ENCODE measurements at places on chromosomes 2 and 18.

DNA sequence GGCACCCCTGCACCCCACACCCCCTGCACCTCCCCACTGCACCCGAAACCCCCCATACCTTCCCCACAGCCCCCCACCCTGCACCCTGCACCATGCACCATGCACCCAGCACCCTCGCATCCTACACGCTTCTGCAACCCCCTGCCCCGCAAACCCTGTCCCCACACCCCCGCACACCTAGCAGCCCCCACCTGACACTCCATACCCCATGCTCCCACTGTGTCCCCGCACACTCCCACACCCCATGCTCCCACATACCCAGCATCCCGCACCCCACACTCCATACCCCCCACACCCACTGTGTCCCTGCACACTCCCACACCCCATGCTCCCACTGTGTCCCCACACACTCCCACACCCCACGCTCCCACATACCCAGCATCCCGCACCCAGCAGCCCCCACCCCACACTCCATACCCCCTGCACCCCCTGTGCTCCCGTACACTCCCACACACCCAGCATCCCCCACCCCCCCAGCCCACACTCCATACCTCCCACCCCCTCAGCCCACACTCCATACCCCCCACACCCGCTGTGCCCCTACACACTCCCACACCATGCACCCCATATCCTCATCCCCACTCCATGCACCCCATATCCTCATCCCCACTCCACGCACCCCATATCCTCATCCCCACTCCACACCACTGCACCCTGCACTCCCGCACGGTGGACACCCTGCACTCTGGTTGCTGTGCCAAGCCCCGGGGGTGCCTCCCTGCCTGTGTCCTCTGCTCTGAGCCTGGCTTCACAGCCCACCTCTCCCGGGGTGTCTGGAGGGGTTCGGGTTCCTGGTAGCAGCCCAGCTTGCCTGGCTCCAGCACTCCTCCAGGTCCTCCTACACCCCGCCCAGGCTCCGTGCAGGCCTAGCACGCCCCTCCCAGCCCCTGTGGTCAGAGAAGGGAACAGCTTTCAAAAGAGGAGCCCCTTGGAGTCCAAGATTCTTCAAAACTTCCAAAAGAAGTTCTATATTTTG is 93.9 kb upstream of the CTDP1 start:
- no peak for DNase-seq

DNA sequence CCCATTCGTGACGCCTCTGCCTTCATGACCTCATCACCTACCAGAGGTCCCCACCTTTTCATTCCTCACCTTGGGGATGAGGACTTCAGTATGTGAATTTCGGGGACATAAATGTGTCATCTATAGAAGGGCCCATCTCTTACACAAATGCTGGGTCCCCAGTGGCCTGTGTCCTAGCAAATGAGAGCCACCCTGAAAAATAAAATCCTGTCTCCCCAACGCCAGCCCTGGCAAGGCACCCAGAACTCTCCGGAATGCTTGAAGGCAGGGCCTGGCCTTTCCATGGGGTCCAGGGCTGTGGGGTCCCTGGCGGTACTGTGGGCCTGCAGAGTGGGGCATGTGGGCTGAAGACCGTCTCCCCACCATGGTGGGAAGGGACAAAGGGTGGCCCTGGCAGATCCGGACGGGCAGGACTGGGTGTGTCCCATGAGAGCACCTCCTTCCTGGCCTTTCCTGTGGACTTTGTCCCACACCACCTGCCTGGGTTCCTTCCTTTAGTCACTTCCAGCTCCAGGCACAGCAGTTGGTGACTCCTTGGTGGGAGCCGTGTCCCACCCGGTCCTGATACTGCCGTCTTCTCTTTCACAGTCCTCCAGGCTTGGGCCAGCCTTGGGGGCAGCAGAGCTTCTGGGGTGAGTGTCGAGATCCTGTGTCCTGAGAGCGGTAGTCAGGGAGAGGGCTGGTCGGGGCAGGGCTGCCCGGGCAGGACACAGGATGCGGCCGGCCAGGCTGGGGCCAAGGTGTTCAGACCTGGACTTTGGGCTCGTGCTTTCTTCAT is 18.6 kb downstream of the CAPN10 start:
- no peak for DNase-seq

GRCh38 chr2:19775838-19776237 is 125.9 kb downstream of the TTC32 start:
- no peak for DNase-seq

GRCh38 chr2:139514951-139515350 is 734.8 kb upstream of the NXPH2 start:
- no peak for DNase-seq

DNA sequence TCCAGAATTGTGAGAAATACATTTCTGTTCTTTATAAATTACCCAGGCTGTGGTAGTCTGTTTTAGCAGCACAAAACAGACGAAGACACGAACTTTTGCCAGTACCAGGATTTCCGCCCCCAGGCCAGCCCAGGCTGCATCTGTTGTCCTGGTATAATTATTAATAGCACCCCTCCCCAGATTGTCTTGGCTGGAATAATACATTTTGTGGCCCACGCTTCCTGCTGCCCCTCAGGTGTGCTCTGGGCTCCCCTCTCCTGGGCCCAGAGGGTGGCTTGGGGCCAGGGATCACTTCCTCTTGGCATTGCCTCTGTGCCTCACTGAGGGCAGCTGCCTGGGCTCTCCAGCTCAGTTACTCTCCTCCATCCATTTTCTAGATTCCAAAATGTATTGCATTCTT is 102.1 kb upstream of the HS6ST1 start:
- DNase-seq = no peak
